ENCODE measurements at places on chromosomes 6 and 20. TPM values are rescaled to one million over a fixed set of nuclear protein-coding genes. Genes with fewer than 3 reads are reported as not detected.

LPA gene
- total RNA-seq: not detected

BTNL2 gene
- not detected for total RNA-seq

HMGCLL1 gene
- total RNA-seq: not detected

SDCBP2 gene
- 5.6 TPM for total RNA-seq

DNAH8 gene
- not detected for total RNA-seq

QKI gene
- total RNA-seq: 184 TPM

SLC22A1 gene
- total RNA-seq: not detected

POPDC3 gene
- total RNA-seq: 0.34 TPM

OR2H1 gene
- total RNA-seq: not detected

GPSM3 gene
- 17.0 TPM for total RNA-seq

ARFGAP1 gene
- 55.0 TPM for total RNA-seq

COMMD7 gene
- total RNA-seq: 54.7 TPM

SLC16A10 gene
- not detected for total RNA-seq

EHMT2 gene
- 35.4 TPM for total RNA-seq

OR12D3 gene
- total RNA-seq: not detected

KIF13A gene
- total RNA-seq: 83.4 TPM

CDSN gene
- not detected for total RNA-seq

DOK5 gene
- total RNA-seq: 0.67 TPM

PTCHD4 gene
- 3.1 TPM for total RNA-seq

PPP1R3G gene
- 0.33 TPM for total RNA-seq

HLA-DOA gene
- total RNA-seq: not detected

All from mammary microvascular endothelial cell (primary cell).